ENCODE measurements at places on chromosomes 16 and 17. TPM values are rescaled to one million over a fixed set of nuclear protein-coding genes. Genes with fewer than 3 reads are reported as not detected.

- DNase-seq: no peak
Measured at GRCh38 chr16:85048921-85049562, 21.4 kb downstream of the KIAA0513 start.

DNA sequence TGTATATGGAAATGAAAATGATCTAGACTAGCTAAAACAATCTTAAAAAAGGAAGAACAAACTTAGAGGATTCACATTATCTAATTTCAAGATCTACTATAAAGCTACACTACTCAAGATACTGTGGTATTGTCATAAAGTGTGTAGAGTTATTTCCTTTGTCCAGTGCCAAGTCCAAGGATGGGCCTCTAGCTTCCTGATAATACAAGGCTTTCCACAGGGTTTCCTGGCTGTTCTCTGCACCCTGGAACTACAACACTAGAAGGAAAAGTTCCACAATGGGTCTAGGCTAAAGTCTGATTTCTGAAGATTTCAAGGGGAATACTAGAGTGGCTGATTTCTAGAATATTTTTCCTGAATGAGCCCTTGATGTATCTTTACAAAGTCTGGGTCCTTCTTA is 34.2 kb downstream of the TBC1D3B start:
- DNase-seq: no peak

FSCN2 gene
- 0.36 TPM for total RNA-seq

PTGES3L gene
- 0.81 TPM for total RNA-seq

MYO15B gene
- 300 TPM for total RNA-seq
